Gastroesophageal sphincter (tissue), 4 donors: ENCODE measurements at places on chromosomes 7 and 10. TPM values are rescaled to one million over a fixed set of nuclear protein-coding genes. Genes with fewer than 3 reads are reported as not detected.

Gene TRPV5
- total RNA-seq: not detected

GRCh38 chr7:146366938-146367337 lies 250.3 kb downstream of the CNTNAP2 start:
- ATAC-seq: no peak

Gene ETV1
- 10.3 TPM for total RNA-seq

Gene OLAH
- total RNA-seq: 14.2 TPM

GRCh38 chr10:102604439-102604841 lies 39.8 kb upstream of the TRIM8 start:
- ATAC-seq: peak; percentile 23

Gene DEPP1
- 428 TPM for total RNA-seq

- ATAC-seq: no peak
These were observed 32.5 kb downstream of the ARHGAP22 start for GRCh38 chr10:48572414-48572813.

DNA sequence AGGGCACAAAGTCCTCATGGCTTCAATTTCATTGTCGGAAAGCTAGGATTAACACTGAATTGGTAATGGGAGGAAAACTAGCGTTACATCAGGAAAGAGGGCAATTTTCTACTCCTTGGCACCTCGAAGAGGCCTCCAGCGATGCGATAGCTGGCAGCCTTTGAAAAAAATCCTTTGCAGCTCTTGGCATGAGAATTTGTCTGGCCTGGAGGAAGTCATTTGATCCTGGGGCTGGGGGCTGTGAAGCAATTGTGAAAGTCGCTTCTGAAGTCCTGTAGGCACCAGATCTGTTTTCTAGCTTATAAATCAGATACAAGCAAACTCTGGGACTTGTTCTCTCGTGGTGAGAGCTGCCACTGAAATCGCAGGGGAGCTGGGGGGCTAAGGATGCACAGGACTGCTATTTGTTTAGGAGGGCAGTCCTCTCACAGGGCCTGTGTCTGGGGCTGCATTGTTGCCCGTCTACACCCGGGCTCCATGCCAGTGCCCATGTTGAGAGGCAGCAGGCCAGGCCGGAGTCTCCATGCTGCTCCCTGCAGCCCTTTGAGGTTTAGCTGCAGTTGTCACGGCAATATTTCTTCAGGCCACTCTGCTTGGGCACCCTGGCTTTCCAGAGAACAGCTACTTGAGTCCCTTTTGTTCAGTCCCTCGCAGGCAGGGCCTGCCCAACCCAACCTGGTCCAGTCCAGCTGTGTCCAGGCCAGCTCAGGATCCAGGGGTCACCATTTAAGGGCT lies 206.8 kb upstream of the LYZL1 start:
- no peak for ATAC-seq

- peak; percentile 89 for ATAC-seq
These were observed at the start of gene YWHAG for GRCh38 chr7:76358481-76359110. TSS of gene YWHAG (minus strand) at chr7:76358991. CDS start at chr7:76358808, 183 bp downstream.

Gene LIPF
- not detected for total RNA-seq

DNA sequence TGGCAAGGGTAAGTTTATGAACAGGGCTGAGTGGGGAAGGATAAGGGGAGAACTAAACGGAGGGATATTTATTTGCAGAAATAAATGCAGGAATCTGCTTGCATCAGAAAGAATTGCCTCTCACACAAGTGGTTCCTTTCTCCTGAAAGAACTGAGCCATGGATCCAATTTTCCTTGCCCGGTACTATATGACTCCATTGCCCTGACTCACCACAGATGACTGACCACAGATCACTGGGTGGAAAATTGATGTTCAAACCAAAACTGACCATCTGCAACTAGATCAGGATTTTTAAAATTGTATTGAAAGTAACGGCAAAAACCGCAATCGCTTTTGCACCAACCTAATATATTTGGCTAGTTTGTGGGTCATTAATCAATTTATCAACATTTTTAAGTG lies 6.2 kb upstream of the MACC1 start:
- ATAC-seq: no peak

DNA sequence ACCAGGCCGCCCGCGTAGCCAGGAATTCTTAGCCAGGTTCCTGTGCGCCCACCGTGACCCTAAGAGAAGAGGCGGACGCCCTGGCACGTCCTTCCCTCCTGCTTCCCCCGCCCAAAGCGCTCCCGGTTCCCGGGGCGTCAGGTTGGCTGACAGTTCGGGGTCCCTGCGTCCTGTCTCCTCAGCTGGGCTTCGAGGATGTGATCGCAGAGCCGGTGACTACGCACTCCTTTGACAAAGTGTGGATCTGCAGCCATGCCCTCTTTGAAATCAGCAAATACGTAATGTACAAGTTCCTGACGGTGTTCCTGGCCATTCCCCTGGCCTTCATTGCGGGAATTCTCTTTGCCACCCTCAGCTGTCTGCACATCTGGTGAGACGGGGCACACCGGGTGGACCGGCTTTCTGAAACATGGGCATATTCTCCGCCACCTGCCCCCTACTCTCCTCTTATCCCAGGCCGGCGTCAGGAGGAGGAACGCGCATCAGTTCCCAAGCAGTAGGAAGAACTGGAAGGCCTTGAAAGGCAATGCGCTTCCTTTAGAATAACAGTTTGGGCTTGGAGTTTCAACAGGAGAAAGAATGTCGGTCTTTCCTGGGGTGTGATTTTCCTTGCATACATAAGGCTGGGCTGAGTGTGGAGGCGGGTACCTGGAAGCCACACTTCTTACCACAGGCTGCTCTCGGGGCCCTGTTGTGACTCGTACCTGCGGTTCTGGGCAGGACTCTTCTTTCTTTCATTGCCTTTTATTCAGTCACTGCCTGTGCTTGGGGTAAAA lies 728 bp downstream of the CAV2 start:
- ATAC-seq: peak; percentile 34

Gene NPC1L1
- total RNA-seq: 0.08 TPM

Gene GRID2IP
- total RNA-seq: 0.27 TPM

DNA sequence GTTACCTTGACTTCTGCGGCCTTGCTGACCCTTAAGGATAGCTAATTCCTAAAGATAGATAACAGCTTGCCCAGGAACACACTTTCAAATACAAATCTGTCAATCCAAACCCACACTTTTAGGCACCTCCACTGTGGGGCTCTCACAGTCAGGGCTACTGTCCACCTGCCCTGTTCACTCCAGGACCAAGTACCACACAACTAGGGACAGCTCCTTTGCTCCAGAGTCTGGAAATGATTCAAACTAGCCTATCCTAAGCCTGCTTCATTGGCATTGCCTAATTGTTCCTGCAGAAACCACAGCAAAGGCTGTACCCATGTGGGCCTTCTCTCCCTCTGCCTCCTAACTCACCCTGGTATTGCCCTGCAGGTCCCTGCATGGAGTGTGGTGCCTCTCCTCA lies 538.9 kb upstream of the IGFBP3 start:
- ATAC-seq: no peak

- no peak for ATAC-seq
These were observed 364.1 kb downstream of the RPS24 start for GRCh38 chr10:78397786-78398185.

DNA sequence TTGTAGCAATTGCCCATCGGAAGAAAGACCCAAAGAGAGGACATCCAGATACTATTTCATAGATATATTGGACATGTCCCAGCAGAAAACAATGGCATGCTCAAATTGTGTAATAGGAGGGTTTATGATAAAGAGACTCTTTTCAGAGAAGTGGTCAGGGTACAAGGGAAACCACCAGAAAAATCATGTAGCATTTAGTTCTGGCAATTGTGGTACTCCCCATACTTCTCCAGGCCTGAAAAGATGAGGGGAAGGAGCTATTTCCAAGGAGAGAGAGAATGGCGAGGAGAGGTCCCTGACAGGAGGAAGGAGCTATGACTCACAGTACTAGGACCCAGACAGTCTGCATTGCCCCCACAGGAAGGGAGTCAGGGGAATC lies 68.4 kb upstream of the ADO start:
- ATAC-seq: no peak

- ATAC-seq: no peak
These were observed 146.0 kb downstream of the PLXNA4 start for GRCh38 chr7:132430041-132430855.

Gene CFAP69
- 8.2 TPM for total RNA-seq

DNA sequence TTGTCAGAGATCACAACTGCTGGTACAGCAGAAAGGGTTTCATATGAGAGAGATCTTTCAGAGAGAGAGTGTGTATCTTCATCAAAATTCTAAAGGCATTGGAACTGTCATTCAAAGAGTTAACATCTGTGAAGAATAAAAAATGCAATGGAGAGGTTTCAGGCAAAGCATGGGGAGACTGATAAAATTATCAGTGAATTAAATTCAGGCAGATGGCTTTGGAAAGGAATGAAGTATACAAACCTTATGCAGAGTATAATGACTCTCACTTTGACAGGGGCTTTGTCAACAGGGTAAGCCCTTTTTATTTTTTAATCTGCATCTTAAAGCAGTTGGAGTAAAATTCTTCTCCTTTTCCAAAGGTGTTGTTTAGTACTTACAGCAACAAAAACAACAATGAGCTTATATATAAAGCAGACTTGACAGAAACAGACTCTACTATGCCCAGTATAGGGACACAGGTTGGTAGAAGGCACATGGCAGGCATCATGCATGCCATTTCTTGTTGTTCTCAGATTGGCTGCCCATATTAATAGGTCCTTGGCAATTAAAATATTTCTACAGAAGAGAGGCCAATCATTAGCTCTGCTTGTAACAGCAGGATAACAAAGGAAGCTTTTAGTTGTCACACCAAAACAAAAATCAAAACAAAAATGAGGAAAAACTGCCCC lies 54.9 kb upstream of the NXPH1 start:
- ATAC-seq: no peak

DNA sequence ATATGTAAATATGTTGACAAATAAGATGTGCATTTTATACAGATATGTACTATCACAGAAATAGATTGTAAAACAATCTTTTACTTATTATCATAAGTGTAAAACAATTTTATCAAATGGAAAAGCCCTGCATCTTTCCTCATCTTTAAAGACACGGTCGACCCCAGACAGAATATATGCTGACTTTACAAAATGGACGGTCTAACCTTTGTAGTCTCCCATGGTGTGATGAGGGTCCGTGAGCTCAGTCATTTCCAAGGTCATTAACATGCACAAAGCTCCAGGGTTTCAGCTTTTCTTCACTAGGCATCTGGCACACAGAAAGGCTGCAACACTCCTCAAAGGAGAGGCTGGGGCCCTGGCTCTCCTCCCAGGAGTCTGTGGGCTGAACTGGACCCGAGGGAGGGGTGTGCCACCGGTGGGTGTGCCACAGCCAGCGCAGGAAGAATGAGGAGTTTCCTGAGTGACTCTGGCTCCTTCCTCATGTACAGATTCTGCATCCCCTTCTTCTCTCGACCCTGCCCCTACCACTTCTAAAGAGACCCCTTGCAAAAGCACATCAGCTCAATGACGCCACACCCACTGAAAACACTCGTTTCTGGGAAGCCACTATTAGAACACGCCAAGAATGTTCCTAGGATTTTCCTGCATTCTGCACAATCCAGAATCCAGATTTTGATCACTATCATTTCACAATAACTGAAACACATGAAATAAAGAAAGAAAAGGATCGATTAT lies 26.2 kb upstream of the ABLIM1 start:
- ATAC-seq: peak; percentile 67

Gene SUGCT
- 11.8 TPM for total RNA-seq

Gene FLNC
- 308 TPM for total RNA-seq

DNA sequence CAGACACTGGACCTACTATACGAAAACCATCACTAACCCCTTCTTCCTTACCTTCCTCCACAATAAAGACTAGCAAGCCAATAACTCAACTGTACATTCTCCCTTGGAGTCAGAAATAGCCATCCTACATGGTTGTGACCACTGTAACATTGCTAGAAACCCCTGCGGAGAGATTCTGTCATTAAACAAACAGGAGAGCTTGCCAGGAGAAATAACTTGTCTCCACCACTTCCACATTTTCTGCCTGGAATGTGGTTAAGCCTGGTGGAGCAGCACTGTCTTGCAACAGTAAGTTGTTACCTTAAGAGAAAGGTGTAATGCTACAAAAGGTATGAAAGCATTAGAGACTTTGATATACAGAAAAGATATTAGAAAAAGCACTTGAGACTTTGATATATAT lies 45.8 kb downstream of the THSD7A start:
- ATAC-seq: no peak

- peak; percentile 48 for ATAC-seq
These were observed 26.1 kb downstream of the MYPN start for GRCh38 chr10:68135362-68135761.

Gene ADRA2A
- total RNA-seq: 1.4 TPM

Gene CHN2
- total RNA-seq: 7.6 TPM

DNA sequence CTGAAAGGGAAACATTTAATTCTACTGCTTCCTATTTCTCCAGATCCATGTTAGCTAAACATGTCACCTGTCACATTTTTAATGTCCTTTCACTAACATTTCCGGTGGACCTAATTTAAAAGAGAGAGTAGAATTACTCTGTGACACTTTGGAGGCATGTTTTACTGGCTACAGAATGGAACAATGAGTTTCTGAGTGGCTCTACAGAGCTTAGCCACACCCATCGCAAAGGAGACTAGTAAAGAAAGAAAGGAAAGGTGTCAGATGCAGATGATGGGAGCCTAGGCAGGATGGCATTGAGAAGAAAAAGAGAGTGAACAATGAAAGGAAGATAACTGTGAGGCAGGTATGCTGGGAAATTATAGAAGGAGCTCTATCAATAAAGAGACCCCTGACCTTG lies 35.9 kb downstream of the NDUFB2 start:
- no peak for ATAC-seq

DNA sequence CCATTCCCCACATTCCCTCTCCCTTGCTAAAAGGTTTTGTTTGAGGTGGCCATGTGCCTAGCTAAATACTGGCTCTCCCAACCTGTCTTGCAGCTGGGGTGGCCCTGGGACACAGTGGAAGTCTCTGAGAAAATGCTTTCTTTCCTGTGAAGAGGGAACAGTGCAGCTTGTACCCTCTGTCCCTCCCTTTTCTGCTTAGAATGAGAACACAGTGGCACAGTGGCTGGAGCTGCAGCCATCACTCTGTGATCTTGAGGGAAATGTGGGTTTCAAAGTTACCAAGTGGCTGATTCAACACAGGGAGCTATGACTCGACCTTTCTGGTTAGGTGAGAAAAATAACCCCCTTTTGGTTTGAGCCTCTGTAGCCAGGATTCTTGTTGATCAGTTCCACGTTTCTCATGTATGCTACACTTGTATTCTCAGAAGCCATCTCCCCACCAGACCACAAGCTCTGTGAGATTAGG lies 62.7 kb upstream of the CARD11 start:
- ATAC-seq: no peak
